OCI-M1 (cell line): ENCODE measurements at places on chromosomes 2 and 18.
A peak's percentile ranks its signal among the peaks of the same experiment; 100 is the strongest.

GRCh38 chr2:19367326-19367725 lies 8.9 kb upstream of the OSR1 start:
- DNase-seq, result peak; percentile 26

- no peak for DNase-seq
Observed at GRCh38 chr2:121860758-121861227, 105.3 kb downstream of the TSN start.

GRCh38 chr2:172671501-172671900 lies 64.1 kb upstream of the RAPGEF4 start:
- DNase-seq, result no peak

GRCh38 chr2:156615836-156616322 lies 179.7 kb downstream of the GPD2 start:
- peak; percentile 71 for DNase-seq

DNA sequence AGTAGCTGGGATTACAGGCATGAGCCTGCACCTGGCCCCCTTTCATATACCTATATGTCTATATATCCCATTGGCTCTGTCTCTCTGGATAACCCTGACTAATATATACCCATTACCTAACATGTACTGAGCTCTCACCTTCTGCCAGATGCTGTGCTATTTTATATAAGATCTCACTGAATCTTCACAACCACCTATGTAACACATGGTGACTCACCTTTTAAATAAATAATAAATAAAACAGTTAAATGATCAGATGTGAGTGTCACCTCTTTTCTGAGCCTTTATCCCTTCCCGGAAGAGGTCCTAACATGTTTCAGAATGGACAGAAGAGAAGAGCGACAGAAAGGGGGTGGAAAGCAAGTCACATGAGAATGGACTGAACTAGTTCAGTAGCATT lies 123.1 kb downstream of the SPIRE1 start:
- DNase-seq, result no peak

- peak; percentile 89 for DNase-seq
Observed at GRCh38 chr2:191691016-191691735, 13.2 kb downstream of the NABP1 start.

GRCh38 chr18:68854786-68855391 lies 57.0 kb downstream of the CCDC102B start:
- DNase-seq, result no peak

DNA sequence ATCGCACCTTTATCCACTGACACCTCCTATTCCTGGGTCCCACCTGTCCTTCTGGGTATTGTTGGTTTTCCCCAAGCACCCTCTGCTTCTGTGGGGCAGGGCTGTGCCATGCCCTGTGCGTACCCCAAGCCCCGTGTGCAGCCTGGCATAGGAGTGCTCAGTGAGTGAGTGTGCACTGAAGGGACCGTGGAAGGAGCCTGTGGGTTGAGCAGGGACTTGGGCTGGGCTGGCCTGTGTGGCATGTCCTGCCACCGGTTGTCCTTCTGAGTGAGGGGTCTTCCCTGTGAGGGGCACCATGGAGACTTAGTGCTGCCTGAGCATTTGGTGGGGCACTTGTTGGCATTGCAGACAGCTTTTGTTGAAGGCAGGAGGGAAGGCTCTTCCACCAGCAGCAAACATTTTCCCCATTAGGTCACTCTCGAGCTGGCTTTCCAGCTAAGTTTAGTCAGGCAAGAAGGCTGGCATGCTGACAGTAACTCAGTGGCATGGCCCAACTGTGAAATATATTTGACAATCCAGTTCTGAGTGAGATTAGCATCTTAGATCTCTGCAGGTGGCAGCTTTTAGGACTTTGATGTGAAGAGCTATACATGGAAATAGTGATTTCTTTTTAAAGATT lies 64.7 kb downstream of the LPIN1 start:
- no peak for DNase-seq

DNA sequence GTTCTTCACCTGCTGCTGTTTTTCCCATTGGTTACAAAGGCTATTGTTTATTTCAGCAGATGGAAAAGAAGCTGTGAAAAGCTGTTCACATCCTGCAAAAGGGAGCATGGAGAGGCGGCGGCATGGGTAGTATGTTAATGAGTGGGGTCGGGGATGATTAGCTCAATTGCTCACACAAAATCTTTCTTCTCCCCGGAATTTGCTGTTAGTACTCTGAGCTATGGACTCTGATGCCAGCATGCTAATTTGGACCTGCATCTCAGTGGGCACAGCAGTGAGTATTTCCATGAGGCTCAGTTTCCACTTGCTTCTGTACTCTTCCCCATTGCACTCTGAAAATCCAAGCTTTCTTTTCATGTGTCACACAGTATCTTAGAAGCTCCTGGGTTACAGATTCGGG lies 61.6 kb downstream of the DNER start:
- no peak for DNase-seq

GRCh38 chr2:39542523-39542922 lies 105.4 kb upstream of the MAP4K3 start:
- DNase-seq, result no peak

DNA sequence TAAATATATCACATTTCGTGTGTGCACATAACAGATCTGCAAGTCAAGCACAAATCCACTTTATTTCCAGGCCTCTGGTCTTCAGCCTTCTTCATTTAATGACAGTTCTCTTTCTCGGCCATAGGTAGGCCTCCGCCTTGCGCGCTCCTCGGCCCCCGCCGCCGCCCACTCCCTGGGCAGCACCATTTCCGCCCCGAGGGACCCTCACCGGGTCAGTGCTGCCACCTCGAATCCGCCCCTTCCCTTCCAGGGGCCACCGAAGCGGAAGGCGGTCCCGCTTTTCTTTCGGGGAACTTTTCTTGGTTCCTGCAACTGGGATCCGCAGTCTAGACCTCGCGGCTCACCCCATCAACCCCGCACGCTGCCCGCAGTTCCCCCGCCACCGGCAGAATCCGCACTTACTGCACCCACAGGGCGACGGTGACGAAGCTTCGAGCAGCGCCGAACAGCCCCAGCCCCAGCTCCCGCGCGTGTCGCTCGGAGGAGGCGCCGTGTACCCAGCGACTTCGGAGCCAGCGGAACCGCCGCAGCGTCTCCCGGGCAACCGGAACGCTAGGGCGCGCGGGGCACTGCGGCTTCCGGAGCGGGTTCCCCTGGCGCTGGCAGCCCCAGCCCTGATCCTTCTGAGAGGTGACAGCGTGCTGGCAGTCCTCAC lies at the start of gene CDKL4:
Gene CDKL4, minus strand, starts transcription at position 502 of the 655 bp plus-strand sequence.
- DNase-seq, result no peak

DNA sequence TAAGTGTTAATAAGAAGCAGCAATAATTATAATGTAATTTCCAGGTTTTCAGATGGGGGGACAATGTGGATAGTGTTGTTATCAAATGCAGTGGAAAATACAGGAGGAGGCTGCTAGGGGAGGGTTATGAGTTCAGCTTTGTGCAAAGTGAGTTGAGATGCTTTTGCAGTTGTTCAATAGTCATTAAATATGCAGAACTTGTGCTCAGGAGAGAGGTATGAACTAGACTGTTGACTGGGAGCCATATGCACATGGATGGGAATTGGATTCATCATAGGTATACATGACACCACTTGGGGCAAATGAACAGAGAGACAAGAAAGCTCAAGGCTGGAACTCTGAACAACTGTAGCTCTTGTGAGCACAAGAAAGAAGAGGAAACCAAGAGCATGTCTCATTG lies 182.1 kb upstream of the PID1 start:
- no peak for DNase-seq

DNA sequence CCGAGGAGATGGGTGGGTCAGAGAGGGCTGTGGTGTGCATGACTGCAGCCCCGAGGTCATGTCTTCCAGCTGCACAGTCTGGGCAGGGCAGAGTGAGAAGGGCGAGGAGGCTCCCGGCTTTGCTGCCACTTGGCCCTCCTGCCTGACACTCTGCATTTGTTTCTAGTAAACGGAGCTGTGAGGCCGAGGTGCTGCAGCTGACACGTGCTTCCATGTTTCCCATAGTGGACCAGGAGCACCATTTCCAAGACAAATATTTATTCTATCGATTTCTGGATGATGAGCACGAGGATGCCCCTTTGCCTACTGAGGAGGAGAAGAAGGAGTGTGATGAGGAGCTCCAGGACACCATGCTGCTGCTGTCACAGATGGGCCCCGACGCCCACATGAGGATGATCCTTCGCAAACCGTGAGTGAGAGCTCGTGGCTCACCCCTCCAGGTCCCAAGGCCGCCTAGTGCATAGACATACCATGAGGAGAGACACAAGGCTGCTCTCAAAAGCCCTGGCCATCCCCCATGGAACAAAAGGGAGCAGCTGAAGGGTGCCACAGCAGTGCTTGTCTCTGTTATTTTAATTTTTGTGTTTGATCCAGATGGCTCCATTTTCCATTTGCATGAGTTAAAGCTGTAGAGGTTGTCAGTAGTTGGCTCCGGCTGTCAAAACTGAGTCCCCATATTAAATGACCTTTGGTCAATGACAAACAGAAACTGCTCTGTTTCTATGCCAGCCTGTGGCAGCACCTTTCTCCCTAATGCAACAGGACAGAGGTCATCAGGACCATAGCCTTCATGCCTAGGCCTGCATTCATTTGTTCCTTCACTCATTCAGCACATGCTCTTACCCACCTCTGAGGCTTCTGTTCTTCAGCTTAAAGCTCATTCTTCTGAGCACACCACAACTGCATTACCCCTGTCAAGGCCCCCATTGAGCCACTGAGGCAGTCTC lies 108.3 kb upstream of the MAP3K20 start:
- DNase-seq, result no peak

DNA sequence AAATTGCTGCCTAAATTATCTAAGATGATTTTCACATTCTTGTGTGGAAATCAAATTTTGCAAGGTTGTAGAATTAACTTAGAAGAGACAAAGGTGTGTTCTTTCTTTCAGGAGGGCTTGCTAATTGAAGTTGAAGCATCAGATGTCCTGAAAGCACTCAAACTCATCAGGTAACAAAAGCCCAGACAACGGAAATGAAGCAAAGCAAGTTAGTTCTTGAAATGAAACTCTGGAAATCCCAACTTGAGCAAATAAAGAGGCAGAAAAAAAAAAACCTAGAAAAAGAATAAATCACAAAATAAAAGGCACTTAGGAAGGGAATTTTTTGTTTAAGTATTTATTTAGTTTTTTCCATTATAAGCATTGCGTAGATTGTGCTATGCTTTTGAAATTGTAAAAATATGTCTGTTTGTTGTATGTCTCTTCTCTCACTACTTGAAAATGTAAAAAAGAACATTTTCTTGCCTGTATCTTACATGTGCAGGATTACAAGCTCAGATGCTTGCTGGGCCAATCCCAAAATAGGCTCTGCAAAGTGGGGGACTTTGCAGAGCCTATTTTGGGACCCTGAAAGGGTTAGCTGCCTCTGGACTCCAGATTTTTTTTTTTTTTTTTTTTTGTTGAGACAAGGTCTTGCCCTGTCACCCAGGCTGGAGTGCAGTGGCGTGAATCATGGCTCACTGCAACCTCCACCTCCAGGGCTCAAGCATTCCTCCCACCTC lies 46.7 kb downstream of the FAM161A start:
- DNase-seq, result no peak

GRCh38 chr18:22001912-22002487 lies 167.4 kb upstream of the GATA6 start:
- no peak for DNase-seq

DNA sequence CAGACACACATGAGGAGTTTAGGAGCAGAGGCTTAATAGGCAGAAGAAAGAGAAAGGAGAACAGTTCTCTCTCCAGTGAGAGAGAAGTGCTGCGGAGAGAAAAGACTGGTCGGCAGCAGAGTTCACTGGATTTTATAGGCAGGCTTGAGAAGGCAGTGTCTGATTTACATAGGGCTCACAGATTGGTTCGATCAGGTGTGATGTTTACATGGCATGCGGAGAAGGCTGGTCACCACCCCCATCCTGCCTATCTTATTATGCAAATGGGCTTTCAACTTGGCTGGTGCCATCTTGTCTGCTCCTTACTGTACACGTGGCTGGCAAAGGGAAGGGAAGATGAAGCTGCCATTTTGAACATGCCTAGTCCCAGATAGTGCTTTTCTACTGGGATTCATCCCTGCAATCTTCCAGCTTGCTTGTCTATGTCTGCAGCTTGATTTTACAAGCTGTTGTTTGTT lies 113.4 kb downstream of the AP1S3 start:
- peak; percentile 34 for DNase-seq

DNA sequence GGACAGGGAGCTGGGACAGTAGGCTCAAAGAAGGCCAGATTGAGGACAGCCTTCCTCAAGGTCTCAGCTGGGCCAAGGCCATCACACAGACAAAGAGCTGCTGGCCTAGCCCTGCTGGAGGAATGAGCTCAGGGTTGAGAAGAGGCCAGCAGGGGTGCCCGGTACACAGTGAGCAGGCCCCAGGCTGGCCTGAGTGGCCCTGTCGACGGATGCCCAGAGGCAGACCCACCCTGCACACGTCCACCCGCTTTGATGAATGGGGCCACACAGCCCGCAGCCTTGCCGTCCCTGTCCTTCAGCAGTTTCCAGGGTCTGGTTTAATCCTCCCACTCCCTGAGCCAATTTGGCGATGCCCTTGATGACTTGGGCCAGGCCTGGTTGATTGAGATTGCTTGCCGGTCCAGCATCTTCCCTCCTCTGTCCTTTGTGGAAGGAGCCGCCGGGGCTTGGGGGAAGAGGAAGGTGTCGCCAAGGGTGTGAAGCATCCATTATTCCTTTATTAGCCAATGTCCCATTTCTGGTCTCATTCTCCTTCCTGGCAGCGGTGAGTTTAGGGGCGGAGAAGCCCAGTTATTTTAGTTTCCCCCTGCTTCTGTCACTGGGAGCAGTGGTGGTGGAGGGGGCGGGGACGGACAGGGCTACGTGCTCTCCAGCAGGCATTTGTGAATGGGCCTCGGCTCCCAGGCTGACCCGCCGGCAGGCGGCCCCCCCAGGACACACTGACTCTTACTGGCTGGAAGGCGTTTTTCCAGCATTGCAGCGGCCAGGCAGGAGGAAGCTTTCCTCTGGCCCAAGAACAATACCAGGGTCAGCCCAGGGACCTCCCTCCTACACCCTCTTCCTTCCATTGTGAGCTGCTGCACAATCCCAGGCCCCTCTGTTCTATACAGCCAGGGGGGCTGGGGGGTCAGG lies 141.8 kb downstream of the CTIF start:
- no peak for DNase-seq

DNA sequence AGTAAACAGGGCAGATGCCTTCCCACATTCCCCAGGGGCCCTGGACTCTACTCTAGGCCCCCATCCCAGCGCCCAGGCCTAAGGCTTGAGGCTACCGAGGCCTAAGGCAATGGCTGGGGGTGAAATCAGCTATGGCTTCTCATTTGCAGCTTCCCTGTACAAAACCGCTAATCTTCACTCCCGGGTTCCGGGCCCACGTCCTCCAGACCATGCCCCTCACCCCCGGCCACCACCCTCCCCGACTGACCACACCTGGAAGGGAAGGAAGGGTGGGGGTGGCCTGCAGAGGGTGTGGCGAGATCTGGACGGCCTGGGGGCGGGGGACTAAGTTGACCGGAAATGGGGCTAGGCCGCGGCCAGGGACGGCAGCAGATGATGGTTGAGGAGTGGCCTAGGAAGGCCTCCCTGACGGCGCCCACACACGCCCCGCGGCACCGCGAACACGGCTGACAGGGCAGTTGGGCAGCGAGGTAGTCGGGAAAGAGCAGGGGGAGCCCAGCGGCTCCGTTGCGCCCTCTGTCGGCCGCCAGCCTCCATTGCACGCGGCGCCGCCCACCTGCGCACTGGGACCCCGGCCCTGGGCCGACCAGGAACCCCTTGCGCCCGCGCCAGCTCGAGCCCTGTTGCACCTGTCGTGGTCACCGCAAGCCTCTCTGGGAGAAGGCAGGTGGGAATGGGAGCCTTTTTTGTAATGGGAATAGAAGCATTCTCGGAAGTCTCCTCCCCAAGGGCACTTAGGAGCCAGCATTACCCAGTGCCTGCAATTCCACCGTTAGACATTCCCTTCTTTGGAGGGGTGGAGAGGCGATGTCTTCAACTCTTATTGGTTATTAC lies 117.1 kb upstream of the STPG4 start:
- peak; percentile 72 for DNase-seq

GRCh38 chr2:111990375-111990774 lies 64.7 kb upstream of the TMEM87B start:
- DNase-seq, result no peak

- DNase-seq, result no peak
Observed at GRCh38 chr2:201907563-201907881, 101.2 kb downstream of the CDK15 start.
